Stimulated activated CD8-positive, alpha-beta memory T cell treated with anti-CD3 and anti-CD28 coated beads, Interleukin-7, amount 100 ng/mL, for 4 hours (primary cell): ENCODE measurements at places on chromosomes 16 and 17.

GRCh38 chr17:82050152-82050760 is 1.4 kb downstream of the RFNG start:
- DNase-seq, result no peak

- DNase-seq, result no peak
These were observed 105.1 kb upstream of the SDK2 start for GRCh38 chr17:73749337-73749823.

GRCh38 chr16:66619534-66620428 is 15.3 kb downstream of the CMTM3 start:
- no peak for DNase-seq

GRCh38 chr16:14013571-14014283 is 57.4 kb upstream of the MRTFB start:
- DNase-seq, result no peak

- no peak for DNase-seq
These were observed 6.0 kb downstream of the TOX3 start for GRCh38 chr16:52540910-52541309.

DNA sequence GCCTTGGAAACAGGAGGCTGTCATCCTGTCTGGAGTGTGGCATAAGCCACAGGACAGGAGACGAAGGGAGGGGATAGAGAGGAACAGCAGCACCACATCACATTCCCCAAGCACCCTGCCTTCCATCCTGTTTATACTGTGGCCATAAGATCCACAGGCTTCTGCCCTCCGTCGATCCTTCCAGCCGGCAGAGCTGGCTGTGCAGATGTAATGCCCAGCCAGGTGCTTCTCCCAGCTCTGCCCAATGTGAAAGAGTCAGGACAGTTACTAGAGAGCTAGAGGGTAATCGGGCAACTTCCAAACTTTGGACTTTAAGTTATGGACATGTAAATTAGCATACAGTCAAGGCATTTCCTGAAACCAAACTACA is 368.4 kb downstream of the SOX9 start:
- DNase-seq, result no peak

- DNase-seq, result no peak
These were observed 5.9 kb downstream of the ALYREF start for GRCh38 chr17:81885454-81885853.

DNA sequence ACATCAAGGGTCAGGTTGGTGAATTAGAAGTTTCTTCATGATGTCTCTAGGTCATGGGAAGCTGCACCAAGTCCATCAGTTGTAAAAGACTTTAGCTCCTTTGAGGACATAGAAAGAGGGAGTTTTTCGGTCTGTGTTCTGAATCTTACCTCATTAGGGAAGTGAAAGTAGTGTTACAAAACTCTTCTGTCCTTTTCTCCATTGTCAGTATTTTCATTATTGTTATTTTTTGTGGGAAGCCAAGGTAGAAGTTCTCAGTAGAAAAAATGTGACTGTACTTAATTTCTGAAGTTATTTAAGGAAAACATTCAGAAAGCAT is 24.2 kb downstream of the MAP3K3 start:
- no peak for DNase-seq

DNA sequence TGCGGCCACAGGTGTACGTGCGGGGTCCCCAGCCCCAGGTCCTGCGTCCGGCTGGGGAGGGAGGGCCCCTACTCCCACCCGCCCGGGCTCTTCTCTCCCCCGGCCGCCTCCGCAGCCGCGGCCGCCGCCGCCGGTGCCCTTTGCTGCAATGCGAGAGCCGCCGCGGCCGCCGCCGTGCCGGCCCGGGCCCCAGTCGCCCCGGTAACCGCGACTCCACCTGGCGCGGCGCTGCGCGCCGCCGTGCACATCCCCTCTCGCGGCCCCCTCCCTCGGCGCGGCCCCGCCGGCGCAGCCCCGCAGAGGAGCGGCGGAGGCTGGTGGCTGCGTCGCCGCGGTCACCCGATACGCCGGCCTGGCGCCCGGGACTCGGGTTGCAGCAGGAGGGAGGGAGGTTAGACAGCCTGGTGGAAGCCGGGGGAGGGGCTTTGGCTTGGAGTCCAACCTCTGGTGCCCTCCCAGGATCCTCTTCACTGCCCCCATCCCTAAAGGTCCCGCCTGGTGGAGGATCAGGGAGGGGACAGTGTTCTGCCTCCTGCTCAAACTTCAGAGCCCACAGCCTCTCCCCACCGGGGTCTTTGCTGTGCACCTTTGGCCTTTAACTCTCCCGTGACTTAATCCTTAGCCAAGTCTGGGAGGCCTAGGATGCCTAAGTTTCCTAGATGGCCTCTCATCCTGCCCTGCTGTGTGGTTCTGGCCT is 32.9 kb downstream of the SRCIN1 start:
- DNase-seq, result no peak

- no peak for DNase-seq
These were observed 21.6 kb downstream of the EMC8 start for GRCh38 chr16:85777583-85778310.

DNA sequence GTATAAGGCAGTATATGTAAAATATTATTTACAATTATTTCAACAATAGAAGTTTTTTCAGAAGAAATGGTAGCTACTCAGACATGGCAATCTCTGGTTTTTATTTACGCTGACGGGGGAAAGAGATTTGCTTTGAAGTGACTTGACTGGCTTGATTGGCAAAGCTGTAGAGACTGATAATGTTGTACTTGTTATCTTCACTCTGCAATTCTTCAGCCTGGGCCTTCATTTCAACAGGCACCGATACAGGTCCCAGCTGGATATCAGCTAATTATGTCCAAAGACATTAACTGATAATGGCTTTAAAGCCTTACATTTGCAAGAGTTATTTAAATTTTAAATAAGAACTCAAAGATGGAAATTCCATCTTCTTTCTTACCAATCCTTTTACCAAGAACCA is 151.4 kb upstream of the HS3ST3A1 start:
- DNase-seq, result no peak

DNA sequence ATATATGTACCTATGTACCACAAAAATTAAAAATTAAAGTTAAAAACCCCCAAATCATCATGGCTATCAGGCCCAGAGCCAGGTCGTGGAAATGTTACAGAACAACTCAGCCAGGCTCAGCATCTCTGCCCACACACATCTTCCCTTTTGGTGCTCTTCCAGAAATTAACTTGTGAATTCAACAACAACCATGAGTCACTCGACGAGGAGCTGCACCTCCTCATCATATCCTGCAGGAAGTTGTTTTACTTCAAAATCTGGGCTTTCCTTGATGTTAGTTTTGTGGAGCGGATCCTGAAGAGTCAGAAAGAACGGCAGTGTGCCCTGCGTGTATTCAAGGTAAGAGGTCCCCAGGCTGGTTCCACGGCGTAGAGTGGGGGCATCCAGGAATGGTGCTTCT is 10.6 kb downstream of the FBXO39 start:
- no peak for DNase-seq

- no peak for DNase-seq
These were observed 234.7 kb downstream of the KATNIP start for GRCh38 chr16:27784351-27785306.

GRCh38 chr17:12180644-12181261 is 160.1 kb downstream of the MAP2K4 start:
- no peak for DNase-seq
